ENCODE measurements at places on chromosomes 4 and X.

GRCh38 chr4:127047930-127048329 lies 584.8 kb upstream of the INTU start:
- peak; percentile 7 for DNase-seq

- DNase-seq, result no peak
Observed at GRCh38 chr4:2900741-2901140, 57.1 kb downstream of the ADD1 start.

DNA sequence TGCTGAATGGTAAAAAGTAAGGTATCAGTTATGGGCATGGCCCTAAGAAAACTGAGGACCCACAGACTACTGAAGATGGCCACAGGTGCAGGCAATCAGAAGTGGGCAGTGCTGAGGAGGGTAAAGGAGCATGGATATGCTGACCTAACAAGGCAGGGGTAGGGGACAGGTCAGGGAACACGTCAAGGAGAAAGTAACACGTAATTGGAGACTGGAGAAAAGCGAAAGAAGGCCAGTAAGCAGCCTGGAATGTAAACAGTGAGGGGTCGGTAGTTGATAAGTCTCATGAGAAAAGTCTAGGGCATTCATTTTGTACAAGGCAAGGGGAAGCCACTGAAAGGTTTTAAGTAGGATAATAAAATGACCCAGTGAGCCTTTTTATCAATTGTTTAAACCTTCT lies 153.3 kb downstream of the PRDM5 start:
- DNase-seq, result peak; percentile 50

- peak; percentile 63 for DNase-seq
Observed at GRCh38 chr4:158025131-158025530, 147.7 kb downstream of the GASK1B start.

DNA sequence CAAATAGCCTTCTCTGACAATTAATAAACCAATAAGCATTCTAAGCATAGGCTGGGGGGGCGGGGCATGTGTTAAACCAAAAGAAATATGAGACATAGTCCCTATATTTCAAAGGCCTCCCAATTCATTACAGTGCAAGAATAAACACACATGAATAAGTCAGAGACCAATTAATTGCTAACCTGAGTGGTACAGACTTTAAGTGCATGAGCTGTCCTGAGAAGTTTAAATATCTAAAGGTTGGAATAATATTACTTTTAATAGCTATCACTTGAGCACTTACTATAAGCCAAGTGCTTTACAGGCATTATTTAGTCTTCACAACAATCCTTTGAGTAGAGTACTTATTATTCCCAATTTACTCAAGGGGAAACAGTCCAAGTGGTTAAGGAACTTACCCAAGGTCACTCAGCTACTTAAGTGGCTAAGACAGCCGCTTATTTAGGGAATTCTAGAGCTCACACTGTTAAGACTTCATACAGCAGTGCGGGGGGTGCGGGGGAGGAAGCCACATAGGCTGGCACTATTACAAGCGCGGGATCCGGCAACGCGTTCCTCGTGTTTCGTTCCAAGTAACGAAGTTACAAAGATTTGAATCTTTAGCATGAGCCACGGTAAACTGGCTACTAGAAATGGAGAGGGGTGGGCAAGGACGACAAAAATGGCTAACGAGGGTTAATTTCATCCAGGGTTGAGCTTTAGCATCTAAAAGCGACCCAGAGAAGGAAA lies 1.4 kb downstream of the THOC2 start:
- DNase-seq, result no peak

DNA sequence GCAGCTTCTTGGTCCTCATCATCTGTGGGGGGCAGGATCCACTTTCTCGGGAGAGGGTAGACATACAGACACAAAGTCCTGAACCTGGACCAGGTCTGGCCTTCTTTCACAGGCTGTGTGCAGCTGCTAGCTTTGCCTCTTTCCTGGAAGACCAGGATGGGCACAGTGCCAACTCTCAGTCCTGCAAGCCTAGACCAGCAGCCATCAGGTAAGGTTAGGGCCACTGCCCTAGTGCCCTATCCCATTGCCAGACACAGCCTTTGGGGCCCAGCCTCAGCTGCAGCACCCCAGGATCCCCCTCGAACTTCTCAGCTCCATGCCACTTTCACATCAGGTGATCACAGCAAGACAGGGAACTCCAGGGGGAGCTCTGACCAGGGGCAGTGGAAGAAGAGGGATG lies 38.4 kb downstream of the ZNF185 start:
- no peak for DNase-seq

GRCh38 chr4:101244349-101244748 lies 103.0 kb downstream of the PPP3CA start:
- no peak for DNase-seq

- peak; percentile 29 for DNase-seq
Observed at GRCh38 chrX:109537324-109537665, 651 bp downstream of the NXT2 start.

- DNase-seq, result no peak
Observed at GRCh38 chr4:153816542-153816941, 27.7 kb upstream of the SFRP2 start.

DNA sequence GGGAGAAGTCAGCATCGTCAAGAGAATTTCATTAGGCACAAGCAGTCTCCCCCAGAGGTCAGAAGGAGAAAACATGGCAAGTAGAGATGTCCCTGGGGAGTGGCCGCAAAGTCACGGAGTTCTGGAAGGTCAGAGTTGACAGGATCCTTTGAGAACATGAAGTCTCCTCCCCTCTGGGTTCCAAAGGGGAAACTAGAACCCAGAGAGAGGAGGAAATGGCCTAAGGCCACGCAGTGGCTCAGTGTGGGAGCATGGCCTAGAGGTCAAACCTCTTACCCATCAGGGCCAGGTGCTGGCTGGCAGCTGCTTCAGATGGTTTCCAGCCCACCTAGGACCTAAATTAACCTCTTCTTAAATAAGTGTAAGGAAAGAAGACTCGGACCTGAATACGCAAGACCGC lies 884 bp downstream of the IDH3G start:
- DNase-seq, result no peak

DNA sequence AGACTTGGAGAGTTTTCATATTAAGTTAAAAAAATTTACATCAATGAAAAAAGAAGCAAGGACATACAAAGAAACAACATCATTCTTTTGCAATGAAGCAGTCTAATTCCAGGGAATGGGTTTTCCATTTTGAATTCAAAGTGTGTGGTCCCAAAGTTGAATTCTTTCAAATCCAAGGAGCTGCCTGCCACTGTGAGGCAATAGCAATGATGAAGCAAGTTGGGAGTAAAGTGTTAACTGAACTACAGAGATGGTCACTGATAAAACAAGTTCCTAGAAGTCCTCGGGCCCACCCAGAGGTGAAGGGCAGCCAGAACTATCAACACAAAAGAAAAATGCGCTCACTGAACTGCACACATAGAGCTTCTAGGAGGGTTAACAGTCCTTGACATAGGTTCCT lies 115.9 kb downstream of the RAB28 start:
- DNase-seq, result no peak

- DNase-seq, result no peak
Observed at GRCh38 chrX:137847376-137847775, 281.4 kb downstream of the ZIC3 start.

DNA sequence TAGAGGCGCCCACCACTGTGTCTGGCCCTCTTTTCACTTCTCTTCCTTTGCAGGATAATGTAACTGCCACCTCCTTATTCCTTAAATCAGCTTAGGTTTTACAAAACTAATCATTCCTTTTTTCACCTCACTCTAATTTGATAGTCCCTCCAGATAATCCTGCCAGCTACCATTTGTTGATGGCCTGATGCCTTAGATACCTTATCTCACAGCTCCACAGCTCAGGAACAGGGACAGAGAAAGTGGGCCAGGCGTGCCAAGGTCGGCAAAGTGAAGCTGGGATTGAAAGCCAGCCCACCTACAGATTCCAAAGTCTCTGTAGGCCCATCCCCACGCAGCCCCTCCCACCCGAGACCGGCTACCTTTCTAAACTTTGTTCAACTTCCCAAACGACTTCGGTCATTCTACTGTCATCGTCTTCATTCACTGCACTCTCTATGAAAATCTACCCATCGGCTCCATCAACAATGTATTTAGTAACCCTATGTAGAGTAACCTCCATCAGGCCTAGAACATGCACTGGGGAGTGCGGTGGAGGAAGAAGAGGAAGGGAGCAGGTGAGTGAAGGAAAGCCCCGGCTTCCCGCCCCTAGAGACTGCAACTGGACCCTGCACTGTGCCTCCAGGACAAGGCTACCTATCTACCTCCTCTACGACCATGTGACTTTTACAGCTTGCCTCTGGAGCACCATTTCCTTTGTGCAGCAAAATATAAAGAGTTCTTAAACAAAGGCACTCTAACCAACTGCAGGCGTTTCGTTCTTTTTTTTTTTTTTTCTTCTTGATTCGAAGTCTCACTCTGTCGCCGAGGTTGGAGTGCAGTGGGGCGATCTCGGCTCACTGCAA lies 1.5 kb downstream of the CASP6 start:
- no peak for DNase-seq

DNA sequence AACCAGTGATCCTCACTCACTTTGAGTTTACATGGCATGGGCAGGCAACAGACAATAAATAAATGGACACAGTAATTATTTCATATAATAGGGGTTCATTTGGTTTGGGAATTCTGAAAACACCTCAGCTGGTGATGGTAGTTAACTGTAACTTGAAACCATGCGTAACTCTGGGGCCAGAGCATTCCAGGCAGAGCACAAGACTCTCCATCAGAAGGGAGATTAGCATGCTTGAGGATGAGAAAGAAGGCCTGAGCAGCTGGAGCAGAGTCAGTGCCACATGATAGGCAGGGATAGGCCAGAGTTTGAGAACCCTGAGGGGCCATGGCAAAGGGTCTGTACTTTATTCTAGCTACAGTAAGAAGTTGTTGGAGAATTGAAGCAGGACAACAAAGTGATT lies 56.3 kb upstream of the CXCL8 start:
- no peak for DNase-seq

DNA sequence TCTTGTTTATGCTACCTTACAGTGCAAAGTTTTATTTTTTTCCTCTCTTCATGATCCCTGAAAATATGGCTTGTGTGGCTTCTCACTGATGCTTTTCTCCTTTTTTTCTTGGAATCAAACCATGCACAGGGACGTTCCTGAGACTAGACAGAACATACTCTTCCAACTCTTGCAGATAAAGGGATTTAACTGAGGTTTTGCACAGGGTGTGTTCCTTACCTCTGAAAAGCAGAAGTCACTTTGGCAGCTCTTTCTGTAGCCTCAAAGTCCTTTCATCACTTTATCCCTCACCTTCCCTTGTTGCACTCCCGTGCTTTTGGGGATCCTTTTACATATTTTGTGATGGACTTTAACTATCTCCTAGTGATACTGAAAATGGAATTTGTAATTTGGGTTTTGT lies 300.1 kb downstream of the SPRY1 start:
- DNase-seq, result no peak

- DNase-seq, result peak; percentile 73
Observed at GRCh38 chr4:33302321-33302720, 2582.2 kb downstream of the PCDH7 start.

GRCh38 chrX:76555816-76556215 lies 128.3 kb downstream of the MAGEE1 start:
- DNase-seq, result no peak
